CD4-positive, CD25-positive, alpha-beta regulatory T cell (primary cell): ENCODE measurements at places on chromosomes 3 and 15.
A peak's percentile ranks its signal among the peaks of the same experiment; 100 is the strongest.

DNA sequence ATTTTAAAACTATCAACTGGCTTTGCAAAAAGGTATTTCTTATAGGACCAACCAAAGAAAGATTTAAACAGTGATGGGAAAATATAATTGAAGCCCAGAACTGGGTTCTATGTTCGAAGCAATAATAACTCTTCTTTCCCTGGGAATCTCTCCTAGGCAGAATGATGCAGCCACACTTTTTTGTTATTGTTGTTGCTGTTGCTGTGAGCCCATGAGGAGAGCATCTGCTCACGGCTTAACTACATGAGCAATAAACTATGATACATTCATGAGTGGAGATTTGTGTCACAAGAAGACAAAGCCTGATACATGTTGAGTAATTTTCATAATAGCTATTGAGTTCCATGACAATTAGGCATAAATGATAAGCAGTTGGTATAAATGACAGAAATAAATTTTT is 80.5 kb downstream of the CRTC3 start:
- no peak overlapping the region for H3K4me3 ChIP-seq
- H3K36me3 ChIP-seq = peaks cover 64% of the 10 kb centered on the region

DNA sequence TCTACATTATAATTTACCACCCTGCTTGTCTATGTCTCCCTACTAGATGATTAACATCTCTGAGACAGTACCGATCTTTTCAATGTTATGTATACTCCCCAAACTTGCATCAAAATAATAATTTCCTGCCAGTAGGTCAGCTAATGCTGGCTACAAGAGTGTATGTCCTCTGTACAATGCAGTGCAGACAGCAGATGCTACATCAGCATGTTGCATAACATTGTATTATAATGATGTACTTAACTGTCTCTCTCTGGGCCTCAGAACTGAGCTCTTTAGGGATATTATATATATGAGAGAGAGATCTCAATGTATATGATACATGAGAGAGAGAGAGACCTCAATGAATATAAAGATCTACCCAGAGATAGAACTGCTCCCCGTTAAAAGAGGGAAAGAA is 456.6 kb downstream of the SHQ1 start:
- no peaks in the 10 kb centered on the region for H3K27me3 ChIP-seq
- H3K4me1 ChIP-seq = peaks cover 15% of the 10 kb centered on the region
- H3K27ac ChIP-seq = no peak overlapping the region
- peak overlapping the region; percentile 30 for H3K4me3 ChIP-seq
- H3K36me3 ChIP-seq = no peaks in the 10 kb centered on the region
- no peak for DNase-seq

GRCh38 chr15:62171882-62172281 is 6.8 kb upstream of the C2CD4B start:
- H3K4me1 ChIP-seq = no peaks in the 10 kb centered on the region
- H3K27ac ChIP-seq = no peak overlapping the region
- DNase-seq = no peak
- no peak overlapping the region for H3K4me3 ChIP-seq
- peaks cover 21% of the 10 kb centered on the region for H3K27me3 ChIP-seq

DNA sequence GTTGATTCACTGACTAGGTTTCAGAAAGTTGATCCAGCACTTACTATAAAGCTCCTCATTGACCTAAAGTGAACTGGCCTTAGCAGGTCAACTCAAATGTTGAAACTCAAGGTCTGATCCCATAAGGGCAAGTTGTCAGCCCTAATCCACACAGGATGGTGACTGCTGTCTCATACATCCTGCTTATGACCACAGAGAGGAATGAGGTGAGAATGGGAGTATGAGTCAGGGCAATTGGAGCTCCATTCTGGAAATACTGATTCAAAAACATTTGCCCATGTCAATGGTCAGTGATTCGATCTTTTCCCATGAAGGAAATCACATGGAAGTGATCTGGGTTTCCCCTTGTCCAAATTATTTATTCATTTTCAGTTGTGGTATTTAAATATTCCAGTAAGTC is 78.7 kb downstream of the ZNF385D start:
- no peak overlapping the region for H3K4me3 ChIP-seq
- DNase-seq = no peak
- no peak overlapping the region for H3K27ac ChIP-seq
- no peaks in the 10 kb centered on the region for H3K4me1 ChIP-seq
- no peaks in the 10 kb centered on the region for H3K27me3 ChIP-seq
- no peaks in the 10 kb centered on the region for H3K36me3 ChIP-seq

DNA sequence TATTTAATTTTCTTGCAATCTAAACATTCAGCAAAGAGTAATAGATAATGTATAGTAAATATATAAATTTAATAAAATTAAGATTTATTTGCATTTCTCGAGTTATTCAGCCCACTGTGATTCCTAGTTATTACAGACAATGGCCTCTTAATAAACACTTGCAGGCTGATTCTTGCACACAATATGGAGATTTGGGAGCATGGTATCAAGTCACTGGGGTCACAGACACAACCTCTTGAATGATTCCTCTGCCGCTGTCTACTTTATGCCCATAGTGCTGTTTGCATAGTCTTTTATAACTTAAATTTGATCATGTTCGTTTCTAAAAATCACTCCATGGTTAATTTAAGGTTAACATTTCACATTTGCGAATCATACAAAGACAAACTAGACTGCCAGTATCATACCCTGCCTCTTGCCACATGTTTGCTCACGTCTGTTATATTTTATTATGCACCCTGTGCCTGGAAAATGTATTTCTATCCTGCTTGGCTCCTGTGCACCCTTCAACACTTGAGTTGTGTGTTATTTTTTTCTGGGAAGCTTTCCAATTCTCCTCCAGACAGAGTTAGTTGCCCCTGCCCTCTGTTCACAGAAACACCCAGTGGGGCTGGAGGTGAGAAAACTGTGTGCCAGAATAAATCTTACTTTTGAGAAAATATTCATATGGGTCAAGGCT is 206.3 kb upstream of the ROBO1 start:
- no peaks in the 10 kb centered on the region for H3K27me3 ChIP-seq
- no peak overlapping the region for H3K4me3 ChIP-seq
- no peaks in the 10 kb centered on the region for H3K4me1 ChIP-seq
- no peak overlapping the region for H3K27ac ChIP-seq

- H3K27ac ChIP-seq = no peak overlapping the region
- H3K36me3 ChIP-seq = no peaks in the 10 kb centered on the region
- no peak overlapping the region for H3K4me3 ChIP-seq
- no peak for DNase-seq
- no peaks in the 10 kb centered on the region for H3K4me1 ChIP-seq
Measured at GRCh38 chr3:13501056-13501455, 20.9 kb downstream of the HDAC11 start.

DNA sequence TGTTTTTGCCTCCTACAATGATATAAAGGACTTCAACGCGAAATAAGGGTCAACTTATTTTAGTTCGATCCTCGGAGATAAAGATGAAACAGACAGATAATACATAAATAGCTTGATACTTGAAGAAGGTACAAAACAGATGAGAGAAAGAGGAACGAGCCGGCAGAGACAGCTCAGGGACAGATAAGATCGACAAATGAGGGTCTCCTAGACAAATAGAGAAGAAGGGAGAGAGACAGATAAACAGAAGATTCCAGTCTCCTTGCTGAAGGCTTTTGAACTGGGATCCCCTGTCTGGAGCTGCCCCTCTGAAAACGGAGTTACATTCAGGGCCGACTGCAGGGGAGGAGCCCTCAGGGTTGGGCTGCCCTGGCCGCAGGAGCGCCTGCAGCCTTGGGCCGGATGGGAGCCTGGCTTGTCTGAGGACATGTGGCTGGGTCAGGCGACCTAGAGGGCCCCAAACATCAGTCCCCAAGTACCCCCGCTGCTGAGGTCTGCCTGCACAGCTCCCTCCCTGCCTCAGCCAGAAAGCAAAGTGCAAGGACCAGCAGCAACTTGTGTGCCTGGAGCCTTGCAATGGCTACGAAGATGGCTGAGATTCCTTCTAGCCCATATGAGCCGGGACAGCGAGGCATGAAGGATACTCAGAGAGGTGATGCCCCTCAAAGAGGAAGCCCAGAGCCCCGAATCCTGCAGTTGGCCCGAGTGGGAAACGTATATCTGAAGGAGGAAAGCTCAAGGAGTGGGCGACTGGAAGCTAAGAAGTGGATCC is 926 bp upstream of the SKOR1 start:
- DNase-seq = no peak
- H3K27me3 ChIP-seq = peaks cover 10% of the 10 kb centered on the region
- no peak overlapping the region for H3K27ac ChIP-seq
